Hematopoietic multipotent progenitor cell treated with erythropoietin and hydrocortisone succinate and interleukin-3 and kit ligand, for 4 days (in vitro differentiated cells): ENCODE measurements at places on chromosomes 12 and 14.

DNA sequence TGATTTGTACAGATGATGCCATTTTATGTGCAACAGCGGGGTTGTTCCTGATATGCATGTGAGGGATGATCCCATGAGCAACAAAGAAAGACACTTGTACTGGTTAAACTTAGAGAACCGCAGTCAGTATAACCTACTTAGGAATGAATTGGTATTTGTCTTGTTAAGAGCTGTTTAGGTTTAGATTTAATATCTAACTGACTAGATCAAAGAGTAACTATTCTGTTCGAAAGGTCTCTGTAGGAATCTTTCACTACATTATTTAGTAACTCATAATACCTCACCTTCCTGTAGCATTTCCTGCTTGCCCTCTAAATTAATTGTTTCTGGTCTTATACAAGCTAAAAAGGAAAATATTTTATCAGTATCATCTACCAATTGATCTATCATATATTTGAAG lies 350.4 kb downstream of the TRHDE start:
- DNase-seq = no peak

DNA sequence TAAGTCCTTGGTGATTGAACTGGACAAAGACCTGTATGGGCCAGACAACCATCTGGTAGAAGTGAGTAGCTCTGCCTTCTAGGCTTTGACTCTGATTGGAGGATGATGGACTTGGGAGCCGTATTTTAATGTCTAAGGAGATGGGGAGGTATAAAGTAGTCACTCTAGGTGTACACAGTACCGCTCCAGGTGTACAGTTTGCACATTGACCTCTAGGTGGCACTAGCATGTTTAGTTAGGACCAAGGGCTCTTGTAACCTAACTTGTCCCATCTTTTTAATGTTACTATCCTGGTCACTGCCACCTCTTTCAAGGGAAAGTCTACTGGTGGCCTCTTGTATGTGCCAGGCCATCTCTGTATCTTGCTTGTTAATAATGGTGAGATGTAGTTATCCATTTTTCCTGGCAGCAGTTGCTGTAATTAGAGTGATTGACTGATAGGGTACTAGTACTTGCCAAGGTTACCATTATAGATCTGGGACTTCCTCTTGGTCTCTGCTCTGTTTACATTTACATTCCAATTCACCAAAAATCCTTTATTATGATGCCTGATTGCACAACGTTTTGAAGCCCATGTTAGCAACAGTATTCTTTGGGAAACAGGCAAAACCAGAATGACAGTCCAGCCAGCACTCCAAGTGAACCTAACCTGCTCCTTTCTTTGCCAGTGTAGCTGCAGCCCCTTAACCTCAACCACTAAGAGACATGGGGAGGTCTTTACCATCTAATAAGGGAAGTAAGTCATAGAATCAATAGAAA lies 3.6 kb downstream of the SMARCD1 start:
- DNase-seq = peak; percentile 75

- DNase-seq = peak; percentile 10
These were observed 1196.5 kb downstream of the GALC start for GRCh38 chr14:86796221-86797074.

DNA sequence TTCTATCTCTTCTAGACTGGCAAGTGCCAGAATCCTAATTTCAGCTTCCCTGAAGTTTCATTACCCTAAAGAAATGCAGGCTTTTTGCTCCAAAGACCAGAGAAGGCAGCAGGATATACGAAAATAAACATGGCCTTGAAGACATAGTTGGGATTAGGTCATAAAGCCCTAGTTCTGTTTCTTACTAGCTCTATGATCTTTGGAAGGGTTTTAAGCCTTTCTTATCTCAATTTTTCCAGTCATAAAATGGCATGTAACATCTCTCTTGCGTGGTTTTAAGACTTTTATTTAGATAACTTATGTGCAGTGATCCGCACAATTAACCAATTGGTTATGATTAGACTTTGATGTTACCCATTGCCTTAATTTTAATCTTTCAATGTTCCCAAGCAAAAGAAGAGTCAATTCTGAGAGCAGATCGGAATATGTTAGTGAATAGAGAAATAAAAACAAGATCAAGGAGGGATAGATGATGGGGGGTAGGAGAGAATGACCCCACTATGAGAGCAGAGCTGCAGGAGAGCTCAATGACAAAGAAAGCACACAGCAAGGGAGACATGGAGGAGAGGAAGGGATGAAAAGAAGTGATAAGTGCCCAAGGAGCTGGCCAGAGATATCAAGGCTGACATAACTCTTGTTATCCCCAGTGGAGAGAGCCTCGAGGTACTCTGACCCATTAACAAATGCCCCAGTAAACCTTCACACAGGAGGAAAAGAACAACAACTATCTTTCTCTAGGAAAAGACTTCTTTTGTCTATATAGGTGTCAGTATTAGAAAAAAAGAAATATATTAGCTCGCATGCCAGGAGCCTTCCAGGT lies 53.0 kb upstream of the ANP32D start:
- peak; percentile 38 for DNase-seq

- no peak for DNase-seq
These were observed 131.4 kb downstream of the DACT1 start for GRCh38 chr14:58769011-58769643.

- no peak for DNase-seq
These were observed 60.0 kb downstream of the BBS10 start for GRCh38 chr12:76288218-76288617.

DNA sequence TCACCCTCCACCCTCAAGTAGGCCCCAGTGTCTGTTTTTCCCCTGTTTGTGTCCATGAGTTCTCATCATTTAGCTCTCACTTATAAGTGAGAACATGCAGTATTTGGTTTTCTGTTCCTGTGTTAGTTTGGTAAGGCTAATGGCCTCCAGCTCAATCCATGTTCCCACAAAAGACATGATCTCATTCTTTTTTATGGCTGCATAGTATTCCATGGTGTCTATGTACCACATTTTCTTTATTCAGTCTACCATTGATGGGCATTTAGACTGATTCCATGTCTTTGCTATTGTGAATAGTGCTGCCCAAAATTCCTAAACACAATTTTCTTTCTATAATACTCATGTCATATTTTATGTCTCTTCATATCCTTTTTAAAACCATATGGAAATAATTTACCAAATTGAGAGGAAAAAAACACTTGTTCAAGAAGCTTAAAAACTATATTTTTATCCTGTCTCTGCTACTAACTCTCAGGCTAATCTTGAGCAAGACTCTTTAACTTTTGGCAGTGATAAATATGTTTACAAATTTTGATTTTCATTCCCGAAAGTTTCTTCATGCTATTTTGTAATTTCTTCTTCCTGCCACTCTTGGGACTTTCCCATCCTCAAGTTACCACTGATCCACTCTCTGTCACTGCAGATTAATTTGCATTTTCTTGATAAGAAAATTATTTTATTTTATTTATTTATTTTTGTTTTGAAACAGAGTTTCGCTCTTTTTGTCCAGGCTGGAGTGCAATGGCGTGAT lies 28.0 kb upstream of the OSBPL8 start:
- no peak for DNase-seq

DNA sequence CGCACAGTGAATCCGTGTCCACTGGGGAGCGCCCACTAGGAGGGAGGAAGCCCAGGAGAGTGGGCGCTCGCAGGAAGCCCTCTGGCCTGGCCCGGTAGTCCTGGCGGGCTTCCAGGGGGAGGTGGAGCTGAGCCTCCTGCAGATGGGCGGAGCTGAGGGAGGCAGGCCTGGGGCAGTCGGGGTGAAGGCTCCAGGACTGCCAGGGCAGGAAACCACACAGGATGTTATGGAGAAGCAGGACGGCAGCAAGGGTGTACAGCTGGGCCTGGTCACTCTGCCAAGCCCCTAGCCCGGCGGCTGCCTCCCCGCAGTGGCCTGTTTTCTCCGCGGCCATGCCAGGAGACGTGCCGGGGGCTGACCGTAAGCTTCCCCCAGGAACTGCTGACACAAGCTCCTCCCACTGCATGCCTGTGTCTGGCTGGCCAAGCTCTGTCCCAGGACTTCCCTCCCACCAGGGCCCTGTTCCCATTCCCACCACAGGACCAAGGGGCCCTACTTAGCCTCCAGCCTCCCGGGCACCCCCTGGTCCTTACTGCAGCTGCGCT lies 143.4 kb upstream of the C14orf180 start:
- peak; percentile 70 for DNase-seq

DNA sequence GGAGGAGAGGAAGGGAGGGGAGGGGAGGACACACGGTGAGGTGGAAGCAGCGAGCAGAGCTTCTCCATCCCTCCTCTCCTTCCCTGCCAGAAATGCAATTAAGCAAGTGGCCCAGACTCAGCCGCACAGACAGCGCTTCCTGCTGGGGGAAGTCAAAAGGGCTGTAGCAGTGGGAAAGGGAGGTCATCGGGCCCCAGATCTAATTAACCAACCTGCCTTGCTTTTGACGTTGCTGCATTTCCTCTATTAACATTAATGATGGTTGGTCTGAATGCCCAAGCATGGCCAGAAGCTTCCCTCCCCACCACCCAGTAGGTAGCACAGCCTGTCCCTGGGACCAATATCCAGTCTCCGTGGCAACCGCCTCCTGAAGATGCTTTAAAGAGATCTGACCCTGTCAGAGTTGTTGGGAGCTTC lies 4.6 kb upstream of the NGB start:
- DNase-seq = no peak
